ENCODE measurements at places on chromosomes 13 and 19. TPM values are rescaled to one million over a fixed set of nuclear protein-coding genes. Genes with fewer than 3 reads are reported as not detected.

- peak; percentile 62 for DNase-seq
These were observed 5.4 kb downstream of the TMEM150B start for GRCh38 chr19:55319785-55320184.

DNA sequence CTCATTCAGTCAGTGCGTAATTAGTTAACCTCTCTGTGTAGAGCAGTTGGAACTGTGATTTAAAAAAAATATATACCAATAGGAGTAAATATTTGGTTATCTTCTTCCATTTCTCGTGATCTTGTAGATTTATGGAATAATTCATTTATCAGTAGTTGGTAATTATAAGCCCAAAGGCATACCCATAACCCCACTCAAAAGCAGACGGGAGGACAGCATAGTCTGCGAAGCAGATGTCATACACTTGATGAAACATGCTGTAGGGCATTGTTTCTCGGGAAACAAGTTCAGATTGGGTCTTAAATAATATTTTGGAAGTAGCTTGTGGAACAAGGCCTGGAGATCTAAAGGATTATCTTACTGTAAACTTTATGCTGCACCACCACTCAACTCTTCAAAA, 119.7 kb downstream of the FRY start:
- DNase-seq = no peak

DNA sequence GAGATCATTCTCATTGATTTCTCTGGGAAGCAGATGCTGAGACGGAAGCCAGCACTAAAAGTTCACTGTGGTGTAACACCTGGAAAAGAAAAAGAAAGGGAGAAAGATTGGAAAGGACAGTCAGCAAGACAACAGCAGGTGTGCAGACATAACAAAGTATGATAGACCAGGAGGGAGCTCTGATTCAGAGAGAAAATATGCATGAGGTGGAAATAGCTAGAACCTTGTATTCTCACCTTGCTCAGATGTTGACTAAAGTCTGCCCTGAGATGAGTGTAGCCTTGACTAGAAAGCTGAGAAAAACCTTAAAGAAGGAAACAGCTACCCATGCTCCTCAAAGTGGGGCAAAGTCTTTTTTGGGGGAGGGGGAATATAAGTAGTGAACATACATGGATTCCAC, 1711.8 kb downstream of the EFNB2 start:
- no peak for DNase-seq

DNA sequence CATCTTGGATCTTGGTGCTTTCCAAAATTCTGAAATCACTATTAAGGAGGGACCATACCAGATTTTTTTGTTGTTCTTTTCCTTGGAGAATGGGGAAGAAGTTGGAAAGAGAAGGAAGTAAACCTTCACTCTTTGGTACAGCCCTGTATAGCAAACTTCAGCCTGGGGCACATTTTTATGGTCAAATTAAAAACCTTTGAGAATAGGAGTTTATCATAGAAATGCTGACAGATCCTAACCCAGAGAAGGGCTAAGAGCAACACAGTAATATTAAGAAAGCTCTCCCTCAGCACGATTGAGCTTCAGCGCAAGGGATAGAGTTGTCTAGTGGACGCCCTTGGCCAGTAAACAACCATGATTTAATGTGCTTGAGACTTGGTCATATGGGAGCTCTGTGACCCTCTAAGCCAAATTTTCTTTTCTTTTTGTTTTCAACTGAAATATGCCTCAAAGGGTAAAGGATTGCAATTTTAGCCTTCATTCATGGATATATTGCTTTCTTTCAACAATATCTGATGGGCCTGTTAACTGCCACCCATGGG, 294.3 kb upstream of the MAB21L1 start:
- DNase-seq = no peak

GRCh38 chr19:32702010-32702409, 10.4 kb downstream of the NUDT19 start:
- no peak for DNase-seq

DNA sequence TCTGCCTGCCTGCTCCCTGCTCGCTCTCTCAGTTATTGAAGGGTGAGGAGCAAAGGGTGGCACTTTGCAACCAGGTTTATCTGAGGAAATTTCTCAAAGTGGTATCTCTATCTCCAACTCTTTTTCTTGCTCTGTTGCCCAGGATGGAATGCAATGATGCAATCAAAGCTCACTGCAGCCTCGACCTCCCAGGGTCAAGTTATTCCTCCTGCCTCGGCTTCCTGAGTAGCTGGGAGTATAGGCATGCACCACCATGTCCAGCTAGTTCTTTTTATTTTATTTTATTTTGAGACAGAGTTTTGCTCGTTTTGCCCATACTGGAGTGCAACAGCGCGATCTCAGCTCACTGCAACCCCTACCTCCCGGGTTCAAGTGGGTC, 4.9 kb downstream of the ACTMAP start:
- DNase-seq = no peak

GRCh38 chr13:79385694-79386093, 20.4 kb downstream of the RBM26 start:
- DNase-seq = no peak

GRCh38 chr19:30584090-30584489, 211.9 kb downstream of the ZNF536 start:
- DNase-seq = no peak

- no peak for DNase-seq
These were observed 90.2 kb upstream of the UQCRFS1 start for GRCh38 chr19:29303069-29303718.

- no peak for DNase-seq
These were observed 5.8 kb downstream of the PLPPR3 start for GRCh38 chr19:815775-816499.

- no peak for DNase-seq
These were observed 409 bp downstream of the FOSB start for GRCh38 chr19:45468159-45468651.

GRCh38 chr13:27678306-27679040, 56.8 kb downstream of the POLR1D start:
- no peak for DNase-seq

DNA sequence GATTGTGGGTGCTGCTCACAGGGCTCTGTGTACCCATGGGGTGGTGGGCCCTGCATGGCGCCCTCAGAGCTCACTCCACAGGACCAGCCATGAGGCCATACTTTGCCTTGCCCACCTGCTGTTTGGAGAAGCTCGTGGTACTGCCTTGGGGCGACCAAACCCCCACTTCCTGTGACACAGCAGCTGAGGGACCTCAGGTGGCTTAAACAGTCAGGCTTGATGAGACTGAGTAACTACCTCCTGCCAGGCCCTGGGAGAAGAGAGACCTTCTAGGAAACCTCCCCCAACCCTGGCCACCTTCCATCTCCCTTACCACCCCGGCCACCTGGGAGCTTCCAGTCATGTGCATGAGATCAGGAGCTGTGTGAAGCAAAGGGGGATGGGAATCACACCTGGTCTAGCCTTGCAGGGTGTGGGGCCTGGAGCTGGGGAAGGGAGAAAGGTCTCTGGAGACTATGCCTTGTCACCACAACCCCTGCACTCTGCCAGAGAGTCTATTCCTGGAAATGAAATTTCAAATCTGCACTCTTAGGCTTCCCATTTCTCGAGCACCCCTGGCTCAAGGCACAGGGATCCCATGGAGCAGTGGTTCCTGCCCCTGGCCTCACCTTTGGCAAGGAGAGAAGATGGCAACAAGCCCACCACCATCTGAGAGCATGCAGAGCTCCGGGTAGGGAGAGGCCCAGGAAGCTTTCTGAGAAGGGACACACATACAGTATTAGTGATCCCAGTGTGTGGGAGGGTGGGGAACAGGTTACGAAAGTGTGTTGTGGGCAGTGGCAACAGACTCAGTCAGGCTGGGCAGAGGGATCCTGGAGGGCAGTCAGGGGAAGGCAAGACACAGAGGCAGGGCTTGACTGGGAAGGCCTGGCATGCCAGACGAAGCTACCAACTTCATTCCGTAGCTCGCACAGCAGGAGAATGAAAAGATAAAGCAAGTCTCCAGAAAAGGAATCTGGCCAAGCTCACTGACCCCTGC, 125.0 kb downstream of the URI1 start:
- no peak for DNase-seq

DNA sequence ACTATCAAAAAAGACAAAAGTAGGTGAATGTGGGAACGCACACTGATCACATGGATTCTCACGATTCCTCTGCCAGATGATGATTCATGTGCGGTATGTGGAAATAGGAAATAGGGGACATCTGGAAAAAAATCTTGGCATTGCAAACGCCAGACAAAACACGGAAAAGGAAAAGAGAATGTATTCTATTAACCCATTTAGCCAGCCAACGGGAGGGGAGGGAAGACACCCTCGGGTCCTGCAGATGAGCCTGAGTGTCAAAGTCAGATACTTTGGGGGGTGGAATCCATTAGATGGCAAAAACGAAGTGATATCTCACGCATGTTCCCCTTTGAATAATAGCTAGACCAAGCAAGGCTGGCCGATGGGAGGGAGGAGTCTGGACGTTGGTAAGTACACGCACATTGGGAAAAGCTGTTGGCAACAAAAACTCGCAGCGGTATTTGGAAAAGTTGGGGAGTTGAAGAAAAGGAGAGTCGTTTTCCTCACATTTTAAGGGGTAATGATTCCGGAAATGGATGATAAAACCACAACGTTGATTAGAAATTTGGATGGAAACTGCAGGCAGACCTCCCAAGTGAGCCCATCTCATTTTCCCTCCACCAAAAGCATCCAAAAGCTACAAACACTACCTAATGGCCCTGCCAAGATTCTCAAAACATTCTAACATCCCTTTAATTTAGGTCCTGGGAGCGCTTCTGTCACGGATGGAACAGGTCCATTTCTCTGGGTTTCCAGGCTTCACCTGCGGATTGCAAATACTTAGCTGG, 73.6 kb downstream of the COL4A1 start:
- DNase-seq = no peak

DNA sequence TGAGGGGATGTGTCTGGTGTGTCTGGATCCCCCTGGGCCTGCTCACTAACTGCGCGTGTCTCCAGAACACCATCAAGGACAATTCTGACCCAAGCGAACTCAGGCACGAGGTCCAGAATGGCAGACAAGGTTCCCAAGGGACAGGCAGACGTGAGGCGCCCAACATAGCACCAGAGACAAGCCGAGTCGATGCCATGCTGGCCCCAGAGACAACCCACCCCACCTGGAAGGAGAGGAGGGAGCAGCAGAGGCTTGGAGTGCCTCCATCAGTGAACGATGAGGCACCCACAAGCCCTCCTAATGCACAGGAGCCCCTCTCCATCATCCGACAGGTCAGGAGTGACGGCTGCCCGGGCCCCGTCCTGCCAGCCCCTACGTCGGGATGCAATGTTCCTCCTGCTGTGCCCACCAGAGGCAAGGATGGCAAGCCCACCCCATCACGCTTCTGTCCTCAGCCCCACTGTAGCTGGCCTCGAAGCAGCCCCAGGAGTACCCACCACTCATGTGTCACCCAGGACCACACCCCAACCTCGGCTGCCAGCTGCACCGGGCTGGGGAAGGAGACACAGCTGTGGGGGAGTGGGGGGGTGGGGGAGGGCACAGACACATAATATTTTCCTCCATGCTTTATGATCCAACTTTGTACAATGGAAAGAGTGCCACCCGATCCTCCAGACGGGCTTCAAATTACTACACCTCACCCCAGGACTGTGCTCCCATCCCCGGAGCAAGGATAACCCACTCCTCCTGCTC, 11.8 kb downstream of the AP3D1 start:
- no peak for DNase-seq

- DNase-seq = no peak
These were observed 9.0 kb upstream of the JUND start for GRCh38 chr19:18290302-18291018.

DNA sequence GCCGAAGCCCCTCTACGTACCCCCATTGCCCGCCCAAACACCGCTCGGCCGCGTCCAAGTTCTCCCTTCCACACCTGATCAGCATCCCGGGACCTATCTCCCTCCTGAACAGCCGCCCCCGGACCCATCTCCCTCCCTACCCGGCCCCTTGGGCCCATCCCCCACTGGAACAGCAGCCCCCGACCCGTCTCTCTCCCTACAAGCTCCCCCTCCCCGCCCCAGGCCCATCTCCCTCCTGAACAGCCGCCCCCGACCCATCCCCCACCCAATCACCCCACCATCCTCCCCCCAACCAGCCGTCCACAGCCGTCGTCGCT, 610 bp downstream of the ZSCAN1 start:
- no peak for DNase-seq

Gene SLC17A7
- 0.43 TPM for polyA plus RNA-seq

Gene WTIP
- 28.0 TPM for polyA plus RNA-seq

Gene ZNF266
- 42.1 TPM for polyA plus RNA-seq

Gene LCP1
- 9.2 TPM for polyA plus RNA-seq

Gene ITM2B
- 1,478 TPM for polyA plus RNA-seq

Gene CEACAM3
- not detected for polyA plus RNA-seq

Gene IGFL4
- polyA plus RNA-seq = 0.58 TPM

Gene PSG2
- not detected for polyA plus RNA-seq

Gene BAX
- 64.5 TPM for polyA plus RNA-seq

Data from left kidney (tissue), 8 donors.